ENCODE measurements at places on chromosomes 4 and X.

DNA sequence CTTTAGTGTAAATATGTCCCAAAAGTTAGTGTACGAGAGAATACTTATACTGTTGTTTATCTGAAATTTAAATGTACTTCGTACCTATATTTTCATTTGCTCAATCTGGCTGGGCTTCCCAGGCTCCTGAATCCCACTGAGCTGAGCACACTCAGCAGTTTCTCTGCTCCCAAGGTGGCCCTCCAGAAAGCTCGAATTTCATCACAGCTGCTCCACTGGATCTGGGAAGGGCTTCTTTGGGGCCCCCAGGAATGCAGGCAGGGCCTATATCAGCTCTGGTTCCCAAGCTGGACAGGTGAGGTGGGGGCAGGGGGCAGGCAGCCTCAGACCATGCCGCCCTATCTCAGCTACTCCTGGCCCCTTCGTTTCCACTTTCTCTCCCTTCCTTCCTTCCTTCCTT lies 1.5 kb upstream of the FATE1 start:
- DNase-seq = no peak

DNA sequence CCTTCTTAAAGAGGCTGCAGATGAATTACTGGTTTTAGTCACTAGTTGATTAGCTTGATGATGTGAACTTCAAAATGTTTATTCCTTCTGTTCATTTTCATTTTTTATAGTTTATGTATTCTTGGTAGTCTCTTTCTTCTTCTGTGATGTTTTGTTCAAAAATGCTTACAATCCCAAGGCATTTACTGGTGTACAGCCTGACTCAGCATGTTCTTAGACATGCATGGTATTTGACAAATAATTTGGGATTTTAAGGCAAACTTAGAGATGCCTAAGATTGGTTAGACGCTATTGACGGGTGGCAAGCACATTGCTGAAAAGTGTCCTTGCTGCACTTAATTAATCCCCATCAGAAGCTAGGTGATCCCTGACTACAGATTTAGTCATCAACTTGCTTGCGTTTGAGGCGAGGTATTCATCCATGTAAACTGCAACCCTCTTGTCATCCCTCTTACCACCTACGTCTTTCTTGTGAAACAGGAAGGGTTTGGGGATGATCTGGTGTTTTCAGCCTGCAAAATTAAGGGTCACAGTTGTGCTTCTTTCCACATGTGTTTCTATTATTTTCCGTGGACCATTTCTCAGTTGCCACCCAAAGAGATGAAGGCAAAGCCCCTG lies 331.8 kb downstream of the DKK2 start:
- DNase-seq = no peak

GRCh38 chr4:25590171-25590570 lies 65.5 kb upstream of the SLC34A2 start:
- DNase-seq = no peak

- no peak for DNase-seq
Observed at GRCh38 chr4:79025170-79025569, 85.9 kb upstream of the PAQR3 start.

GRCh38 chr4:154559141-154559493 lies 3.7 kb upstream of the FGB start:
- no peak for DNase-seq

GRCh38 chrX:50115973-50116372 lies 84.8 kb downstream of the AKAP4 start:
- no peak for DNase-seq

DNA sequence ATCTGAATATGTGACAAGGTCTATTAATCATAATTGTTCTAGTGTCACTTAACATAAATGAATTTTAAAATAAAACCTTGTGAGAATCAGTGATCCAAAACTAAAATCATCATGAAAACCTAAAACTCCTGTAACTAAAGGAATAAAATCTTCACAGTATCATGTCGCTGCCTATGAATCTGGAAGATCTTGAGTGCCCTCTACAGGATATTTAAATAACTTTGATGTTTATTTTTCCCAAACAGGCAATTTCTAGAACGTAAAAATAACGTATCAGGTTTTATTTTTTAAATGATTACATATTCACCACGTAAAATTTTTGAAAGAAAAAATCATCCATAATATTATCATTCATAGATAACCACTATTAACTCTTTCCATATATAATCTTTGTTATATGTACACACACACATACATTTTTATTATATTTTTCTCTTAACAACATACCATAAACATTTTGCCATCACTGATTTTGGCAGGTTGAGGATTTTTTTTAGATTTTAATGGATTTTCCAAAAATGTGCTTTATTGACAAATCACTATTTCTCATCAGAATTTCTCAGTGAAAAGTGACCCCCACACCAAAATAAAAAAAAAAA lies 79.6 kb downstream of the COMMD8 start:
- peak; percentile 16 for DNase-seq

GRCh38 chr4:119525005-119525749 lies 103.4 kb downstream of the PDE5A start:
- DNase-seq = no peak

DNA sequence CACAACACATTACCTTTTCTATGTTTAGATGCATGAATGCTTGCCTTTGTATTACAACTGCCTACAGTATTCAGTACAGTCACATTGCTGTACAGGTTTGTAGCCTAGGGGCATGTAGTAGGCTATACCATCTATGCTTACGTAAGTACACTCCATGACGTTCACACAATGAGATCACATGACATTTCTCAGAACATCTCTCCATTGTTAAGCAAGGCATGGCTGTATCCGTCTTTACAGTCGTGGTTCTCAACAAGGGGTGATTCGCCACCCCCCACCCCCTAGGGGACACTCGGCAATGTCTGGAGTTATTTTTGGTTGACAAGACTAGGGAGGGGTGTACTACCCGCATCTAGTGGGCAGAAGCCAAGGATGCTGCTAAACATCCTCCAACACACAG lies 12.1 kb downstream of the CD99L2 start:
- no peak for DNase-seq

GRCh38 chr4:31737419-31737818 lies 1017.2 kb downstream of the PCDH7 start:
- DNase-seq = no peak

DNA sequence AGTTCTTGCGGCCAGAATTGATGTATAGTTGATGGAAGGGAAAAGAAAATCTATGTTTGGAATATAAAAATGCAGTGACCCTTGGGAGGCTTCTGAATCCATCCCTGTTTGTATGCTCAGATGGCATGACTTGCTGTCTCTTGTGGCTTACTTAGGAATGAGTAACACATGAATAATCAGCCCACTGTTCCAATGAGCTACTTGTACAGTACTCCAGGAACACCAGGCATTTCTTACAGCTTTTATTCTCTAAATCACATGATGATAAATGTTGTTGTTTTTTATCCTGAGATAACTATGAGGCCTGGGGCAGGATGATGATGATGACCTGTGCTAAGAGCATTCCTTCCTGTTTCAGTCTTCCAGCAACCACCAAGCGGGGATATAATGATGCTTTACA lies 18.9 kb downstream of the TMPRSS11E start:
- DNase-seq = no peak

DNA sequence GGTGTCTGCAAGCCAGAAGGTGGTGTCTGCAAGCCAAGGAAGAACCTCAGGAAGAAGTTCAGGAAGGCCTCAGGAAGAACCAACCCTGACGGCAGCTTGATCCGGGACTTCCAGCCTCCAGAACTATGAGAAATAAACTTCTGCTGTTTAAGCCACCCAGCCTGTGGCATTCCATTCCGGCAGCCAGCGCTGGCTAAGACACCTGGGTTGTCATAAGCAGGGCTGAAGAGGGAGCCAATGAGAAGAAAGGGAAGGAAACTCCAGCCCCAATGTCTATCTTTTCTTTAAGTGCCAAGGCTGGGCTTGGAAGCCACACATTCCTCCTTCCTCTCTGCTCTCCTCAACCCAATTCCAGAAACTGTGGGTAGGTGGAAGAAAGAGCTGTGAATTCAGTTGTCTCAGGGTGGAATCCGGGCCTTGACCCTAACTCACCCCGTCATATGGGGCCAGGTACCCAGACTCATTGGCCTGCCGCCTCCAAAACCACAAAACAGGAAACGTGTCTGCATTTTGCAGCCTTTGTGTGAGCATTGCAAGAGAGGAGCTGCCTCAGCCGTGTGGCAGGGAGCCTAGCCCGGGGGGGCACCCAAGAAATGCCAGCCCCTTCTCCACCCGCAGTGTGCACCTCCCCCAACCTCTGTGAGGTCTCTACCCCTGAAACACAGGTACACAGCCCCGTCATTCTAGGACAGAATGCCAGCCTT lies 26.8 kb downstream of the CRMP1 start:
- no peak for DNase-seq

- no peak for DNase-seq
Observed at GRCh38 chr4:138894011-138894410, 121.6 kb upstream of the NOCT start.

GRCh38 chrX:94288325-94288724 lies 614.3 kb downstream of the FAM133A start:
- no peak for DNase-seq

DNA sequence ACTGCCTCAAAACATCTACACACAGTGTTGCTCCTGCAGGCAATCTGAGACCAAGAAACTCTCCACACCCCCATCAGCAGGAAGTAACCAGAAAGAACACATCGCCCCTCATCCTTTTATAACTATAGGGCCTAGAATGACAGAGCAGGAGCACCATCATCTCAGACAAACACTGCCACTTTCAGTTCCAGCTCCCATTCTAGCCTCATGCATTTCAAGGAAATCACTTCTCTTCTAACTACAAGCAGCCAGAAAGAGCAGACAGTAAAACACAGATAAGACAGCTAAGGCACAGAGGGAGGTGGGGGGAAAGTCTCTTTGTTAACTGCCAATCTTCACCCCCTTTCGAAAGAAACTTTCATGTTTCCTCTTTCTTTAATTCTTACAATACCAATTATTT lies 102.6 kb upstream of the TENT5D start:
- no peak for DNase-seq

- DNase-seq = no peak
Observed at GRCh38 chr4:42617030-42617429, 39.9 kb downstream of the ATP8A1 start.

GRCh38 chrX:134990801-134991481 lies at the start of gene SMIM10:
Gene SMIM10, plus strand, starts transcription at chrX:134990991. Its CDS starts 105 bp downstream, at chrX:134991096.
- DNase-seq = no peak

DNA sequence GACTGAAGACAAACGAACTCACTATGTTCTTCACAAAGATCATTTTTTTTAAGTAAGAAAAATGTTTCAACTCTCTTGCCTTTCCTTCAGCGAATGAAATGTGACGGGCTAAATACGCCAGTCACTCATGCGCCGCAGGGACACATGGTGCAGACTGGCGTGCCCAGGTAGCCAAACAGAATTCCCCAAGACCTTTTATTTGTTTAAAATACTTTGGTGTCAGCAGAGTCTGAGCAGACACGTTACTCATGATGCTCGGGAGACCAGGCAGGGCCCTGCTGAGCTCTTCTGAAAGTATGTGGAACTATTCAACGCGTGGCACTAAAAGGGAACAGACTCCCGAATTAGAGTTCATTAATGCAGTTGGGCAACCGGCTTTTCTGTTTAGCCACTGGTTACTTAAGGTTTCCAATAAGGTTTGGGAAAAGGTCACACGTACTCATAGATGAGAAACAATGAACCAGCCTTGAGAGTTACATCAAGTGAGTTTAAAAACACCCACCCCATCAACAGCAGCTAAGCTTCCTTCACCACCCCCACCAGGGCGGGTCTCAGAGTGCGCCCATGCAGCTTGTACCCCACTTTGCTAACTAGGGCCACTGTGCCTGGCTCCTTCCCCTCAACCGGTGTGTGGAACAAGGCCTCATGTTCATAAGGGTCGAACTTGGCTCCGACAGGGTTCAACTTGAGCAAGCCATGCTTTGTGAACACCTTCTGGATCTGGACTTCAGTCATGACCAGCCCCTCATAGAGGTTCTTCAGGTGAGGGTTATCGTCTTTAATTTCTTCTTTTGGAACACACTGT lies 7.3 kb downstream of the GRPEL1 start:
- no peak for DNase-seq

- DNase-seq = peak; percentile 79
Observed at GRCh38 chrX:39855748-39856129, 242.0 kb downstream of the BCOR start.

GRCh38 chr4:187577941-187578480 lies 417.6 kb upstream of the ZFP42 start:
- DNase-seq = no peak

- DNase-seq = no peak
Observed at GRCh38 chr4:155657169-155657568, 9.5 kb upstream of the GUCY1A1 start.

GRCh38 chrX:17560385-17560784 lies 176.9 kb upstream of the SCML1 start:
- DNase-seq = no peak

DNA sequence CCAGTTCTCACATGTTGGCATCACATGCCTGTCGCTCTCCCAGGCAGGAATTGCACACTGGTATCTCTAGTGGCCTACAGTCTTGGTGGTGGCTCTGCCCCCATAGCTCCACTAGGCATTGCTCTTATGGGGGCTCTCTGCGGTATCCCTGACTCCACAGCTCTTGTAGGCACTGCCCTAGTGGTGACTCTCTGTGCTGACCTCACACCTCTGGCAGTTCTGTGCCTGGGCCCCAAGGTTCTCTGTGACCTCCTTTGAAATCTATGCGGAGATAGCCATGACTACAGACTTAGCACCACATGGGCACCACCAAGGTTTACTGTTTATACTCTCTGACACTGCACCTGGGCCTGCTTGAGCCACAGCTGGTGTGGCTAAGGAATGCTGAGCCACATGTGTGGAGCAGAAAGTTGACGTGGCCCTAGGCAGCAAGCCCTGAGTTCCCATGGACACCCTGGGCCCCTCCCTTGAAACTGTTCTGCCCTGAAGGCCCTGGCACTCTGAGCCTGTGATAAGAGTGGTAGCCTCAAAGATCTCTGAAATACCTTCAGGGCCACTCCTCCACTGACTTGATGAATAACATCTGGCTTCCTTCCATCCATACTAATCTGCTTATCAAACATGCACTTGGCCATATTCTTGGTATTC lies 8.0 kb downstream of the SLC9B1 start:
- no peak for DNase-seq

- DNase-seq = no peak
Observed at GRCh38 chrX:11887175-11887574, 129.1 kb downstream of the MSL3 start.

- no peak for DNase-seq
Observed at GRCh38 chr4:54525602-54526001, 132.2 kb upstream of the KIT start.

- no peak for DNase-seq
Observed at GRCh38 chr4:143726714-143727113, 26.2 kb upstream of the FREM3 start.

GRCh38 chrX:144768540-144768939 lies 478.8 kb upstream of the SPANXN1 start:
- no peak for DNase-seq

DNA sequence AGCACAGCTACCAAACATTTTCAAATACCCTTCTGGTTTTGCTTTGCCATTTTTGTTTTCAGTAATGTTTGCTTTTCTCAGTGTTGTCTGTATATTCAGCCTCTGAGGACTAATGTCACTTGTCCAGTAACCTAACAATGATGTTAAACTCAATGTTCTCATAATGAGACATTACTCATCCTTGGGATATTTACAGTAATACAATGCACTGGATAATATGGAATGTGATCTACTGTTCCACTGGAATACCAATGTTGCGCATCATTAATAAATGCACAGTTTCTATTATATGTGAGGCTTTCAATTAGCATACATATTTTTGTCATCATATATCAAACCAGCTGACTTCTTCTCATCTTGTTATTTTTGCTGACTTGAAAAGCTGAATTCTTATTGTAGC lies 259.1 kb downstream of the SH2D1A start:
- no peak for DNase-seq
